ENCODE measurements at places on chromosomes 7 and 10. TPM values are rescaled to one million over a fixed set of nuclear protein-coding genes. Genes with fewer than 3 reads are reported as not detected.

The AKR1B1 gene
- 90.0 TPM for polyA plus RNA-seq

The WEE2 gene
- polyA plus RNA-seq: 0.17 TPM

The ACSL5 gene
- polyA plus RNA-seq: 5.7 TPM

The CARD11 gene
- 1.1 TPM for polyA plus RNA-seq

The RFC2 gene
- 42.4 TPM for polyA plus RNA-seq

The EPO gene
- polyA plus RNA-seq: 0.14 TPM

The CLRN3 gene
- polyA plus RNA-seq: 17.3 TPM

The SLC26A3 gene
- 0.62 TPM for polyA plus RNA-seq

- DNase-seq: no peak
Observed at GRCh38 chr10:95275726-95276366, 15.0 kb downstream of the PDLIM1 start.

DNA sequence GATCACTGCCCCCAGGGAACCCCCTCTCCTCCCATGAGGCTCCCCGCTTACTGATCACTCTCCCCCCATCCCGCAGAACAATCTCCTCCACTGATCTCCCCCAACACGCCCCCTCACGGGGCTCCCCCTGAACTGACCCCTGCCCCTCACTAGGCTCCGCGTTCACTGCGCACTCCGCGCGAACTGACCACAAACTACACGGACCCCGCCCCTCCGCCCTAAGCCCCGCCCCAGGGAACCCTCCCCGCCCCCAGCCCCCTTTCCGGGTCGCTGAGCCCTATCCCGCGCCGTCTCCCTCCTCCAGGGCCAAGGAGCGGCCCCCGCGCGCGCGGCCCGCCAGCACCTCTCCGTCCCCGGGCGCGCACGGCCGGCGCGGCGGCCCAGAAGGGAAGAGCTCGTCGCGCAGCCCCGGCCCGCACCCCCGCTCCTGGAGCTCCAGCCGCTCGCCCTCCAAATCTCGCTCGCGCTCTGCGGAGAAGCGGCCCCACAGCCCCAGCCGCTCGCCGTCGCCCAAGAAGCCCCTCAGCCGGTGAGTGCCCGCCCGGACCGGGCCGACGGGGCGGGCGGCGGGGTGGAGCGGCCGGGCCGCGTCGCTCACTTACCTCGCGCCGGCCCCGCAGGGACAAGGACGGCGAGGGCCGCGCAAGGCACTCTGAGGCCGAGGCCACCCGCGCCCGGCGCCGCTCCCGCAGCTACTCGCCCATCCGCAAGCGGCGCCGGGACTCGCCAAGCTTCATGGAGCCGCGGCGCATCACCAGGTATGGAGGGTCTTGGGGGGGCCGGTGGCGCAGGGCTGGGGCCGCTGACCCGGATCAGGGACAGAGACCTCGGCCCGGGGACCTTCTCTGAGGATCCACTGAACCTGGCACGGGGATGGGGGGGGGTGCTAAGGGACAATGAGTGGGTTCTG is 19.9 kb upstream of the HSPB1 start:
- DNase-seq: no peak

DNA sequence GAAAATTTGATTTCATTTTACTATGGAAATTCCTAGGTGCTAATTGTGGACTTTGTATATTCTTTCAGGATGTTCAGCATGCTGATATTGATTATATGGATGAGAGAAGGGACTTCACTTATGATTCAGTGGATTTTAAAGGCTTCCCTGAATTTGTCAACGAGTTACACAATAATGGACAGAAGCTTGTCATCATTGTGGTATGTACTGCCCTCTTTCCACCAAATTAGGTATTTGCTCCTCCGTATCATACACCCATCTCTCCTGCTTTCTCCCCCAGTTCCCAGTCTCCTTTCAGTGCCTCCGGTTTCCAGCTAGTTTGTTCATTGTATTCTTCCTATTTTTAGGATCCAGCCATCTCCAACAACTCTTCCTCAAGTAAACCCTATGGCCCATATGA is 34.6 kb downstream of the MGAM start:
- no peak for DNase-seq

Data from renal cortex interstitium (tissue), 15 donors.